Parietal lobe (tissue), 2 donors: ENCODE measurements at places on chromosomes 16 and 17. TPM values are rescaled to one million over a fixed set of nuclear protein-coding genes. Genes with fewer than 3 reads are reported as not detected.

The CHST4 gene
- not detected for total RNA-seq

The PIK3R6 gene
- total RNA-seq, result 0.94 TPM

The TNS4 gene
- total RNA-seq, result not detected

The ITGB4 gene
- 2.5 TPM for total RNA-seq

The KLHL10 gene
- total RNA-seq, result not detected

The PRR11 gene
- total RNA-seq, result 2.8 TPM

The IGFBP4 gene
- 7.8 TPM for total RNA-seq
